Activated CD4-positive, CD25-positive, alpha-beta regulatory T cell (primary cell): ENCODE measurements at places on chromosomes 11 and 22.

DNA sequence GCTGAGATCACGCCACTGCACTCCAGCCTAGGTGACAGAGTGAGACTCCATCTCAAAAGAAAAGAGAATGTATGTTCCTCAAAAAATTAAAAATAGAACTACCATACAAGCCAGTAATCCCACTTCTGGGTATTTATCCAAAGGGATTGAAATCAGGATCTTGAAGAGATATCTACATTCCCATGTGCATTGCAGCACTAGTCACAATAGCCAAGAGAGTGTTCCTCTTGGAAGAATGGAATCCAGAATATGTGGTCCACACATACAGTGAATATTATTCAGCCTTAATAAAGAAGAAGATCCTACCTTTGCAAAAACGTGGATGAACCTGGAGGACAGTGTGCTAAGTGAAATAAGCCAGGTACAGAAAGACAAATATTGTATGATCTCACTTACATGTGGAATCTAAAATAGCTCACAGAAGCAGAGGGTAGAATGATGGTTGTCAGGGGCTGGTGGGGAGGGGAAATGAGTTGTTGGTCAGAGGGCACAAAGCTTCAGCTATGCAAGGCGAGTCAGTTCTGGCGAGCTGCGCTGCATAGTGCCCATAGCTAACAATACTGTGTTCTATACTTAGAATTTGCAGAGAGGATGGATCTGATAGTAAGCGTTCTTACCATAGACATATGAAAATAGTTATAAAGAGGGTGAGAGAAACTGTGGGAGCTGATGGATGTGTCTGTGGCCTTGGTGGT lies 32.1 kb downstream of the GRIK4 start:
- no peak for DNase-seq

DNA sequence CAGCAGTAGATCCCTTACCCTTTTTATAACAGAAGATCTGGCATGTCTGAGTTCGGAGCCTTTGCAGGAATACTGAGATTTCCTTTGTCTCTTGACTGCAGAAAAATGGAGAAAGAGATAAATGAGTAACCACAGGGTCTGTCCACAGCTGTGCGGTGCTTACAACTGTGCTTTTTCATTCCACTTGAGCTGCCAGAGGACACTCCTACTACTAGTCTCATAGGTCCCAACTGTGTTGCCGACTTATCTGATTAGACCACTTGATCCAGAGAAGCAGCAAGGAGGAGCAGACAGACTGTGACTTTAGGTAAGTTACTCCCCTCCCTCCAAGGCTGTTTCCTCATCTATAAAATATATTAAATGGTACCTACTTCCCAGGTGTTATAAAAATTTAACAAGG lies 17.5 kb downstream of the FAM227A start:
- no peak for DNase-seq

DNA sequence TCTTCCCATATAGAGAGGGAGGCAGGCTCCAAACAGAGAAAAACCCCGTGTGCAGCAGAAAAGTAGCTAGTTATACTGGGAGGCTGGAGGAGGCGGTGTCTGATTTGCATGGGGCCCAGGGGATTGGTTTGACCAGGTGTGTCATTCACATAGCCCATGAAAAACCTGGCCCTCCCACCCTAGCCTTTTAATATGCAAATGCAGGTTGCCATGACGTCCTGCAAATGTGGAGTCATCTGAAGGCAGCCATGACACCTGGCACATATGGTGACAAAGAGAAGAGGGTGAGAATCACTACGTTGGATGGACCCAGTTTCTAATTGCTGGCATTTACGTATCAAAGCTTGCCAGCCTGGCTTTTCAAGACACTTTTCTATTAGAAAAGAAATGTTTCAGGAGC lies 57.8 kb downstream of the FAM181B start:
- DNase-seq: no peak

DNA sequence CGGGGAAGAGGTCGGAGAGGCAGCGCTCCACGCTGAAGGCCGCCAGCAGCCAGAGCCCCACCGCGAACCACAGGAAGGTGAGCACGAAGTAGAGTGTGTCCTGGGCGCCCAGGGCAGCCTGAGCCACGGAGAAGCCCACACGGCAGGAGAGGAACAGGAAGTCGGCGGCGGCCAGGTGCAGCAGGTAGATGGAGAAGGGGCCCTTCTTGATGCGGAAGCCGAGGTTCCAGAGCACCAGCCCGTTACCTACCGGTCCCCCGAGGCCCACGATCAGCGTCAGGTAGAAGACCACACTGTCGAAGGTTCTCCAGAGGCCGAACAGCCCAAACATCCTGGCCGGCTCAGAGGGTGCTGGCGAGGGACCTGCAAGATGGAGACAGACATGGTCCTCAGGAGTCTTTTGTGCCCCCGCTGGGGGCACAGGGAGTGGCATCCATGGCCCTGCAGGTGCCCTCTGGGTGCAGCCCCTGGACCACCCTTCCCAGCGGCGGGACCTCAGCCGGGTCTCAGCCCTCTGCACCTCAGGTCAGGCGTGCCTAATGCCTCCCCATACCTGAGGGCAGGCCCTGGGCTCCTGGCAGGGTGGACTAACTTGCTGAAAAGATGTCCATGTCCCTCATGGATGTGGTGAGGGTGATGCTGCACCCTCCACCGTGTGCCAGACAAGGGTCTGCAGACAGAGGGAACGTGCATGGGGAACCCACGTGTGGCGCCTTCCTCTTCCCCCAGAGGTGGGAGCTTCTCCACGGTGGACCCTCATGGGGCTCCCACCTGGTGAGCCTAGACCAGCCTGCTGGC lies at the start of gene MRGPRG:
MRGPRG (minus strand) TSS at position 331 of the 798 bp plus-strand sequence; CDS start at position 331, 0 bp downstream.
- DNase-seq: no peak

DNA sequence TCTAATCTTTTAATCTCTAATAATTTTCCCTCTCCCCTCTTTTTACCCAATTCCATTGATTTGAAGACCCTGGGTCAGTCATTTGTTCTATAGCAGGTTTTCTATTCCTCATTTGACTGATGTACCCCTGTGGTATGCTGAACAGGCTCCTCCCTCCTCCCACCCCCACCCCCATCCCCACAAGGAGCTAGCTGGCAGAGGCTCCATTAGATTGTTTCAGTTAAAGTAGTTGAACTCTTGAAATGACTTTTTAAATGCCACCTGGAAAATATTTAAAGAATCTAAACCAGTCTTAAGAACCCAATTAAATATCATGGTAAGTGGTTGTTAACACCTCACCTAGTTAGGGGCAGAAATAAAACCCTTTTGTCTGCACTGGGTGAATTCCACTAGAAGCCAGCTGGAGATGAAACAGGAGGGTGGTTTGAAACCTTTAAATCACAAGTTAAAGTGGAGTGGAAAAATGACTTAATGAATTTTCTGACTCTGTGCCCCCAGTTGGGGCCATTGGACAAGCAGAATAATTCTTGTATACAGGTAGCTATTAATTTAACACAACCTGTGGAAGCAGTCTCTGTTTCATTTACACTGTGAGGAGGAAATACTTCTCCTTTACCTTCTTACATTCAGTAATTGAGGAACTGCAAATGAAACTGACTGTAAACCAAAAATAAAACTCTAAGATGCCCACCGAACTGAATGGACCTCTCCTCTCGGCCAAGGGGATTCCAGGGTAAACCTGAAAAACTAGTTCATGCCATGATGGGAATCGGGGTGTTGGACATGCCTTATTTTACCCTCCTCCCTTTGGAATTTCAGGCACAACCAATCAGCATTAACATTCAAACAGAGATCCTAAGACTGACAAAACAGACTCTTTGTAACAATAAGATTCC lies 30.7 kb downstream of the PRR5L start:
- DNase-seq: no peak

DNA sequence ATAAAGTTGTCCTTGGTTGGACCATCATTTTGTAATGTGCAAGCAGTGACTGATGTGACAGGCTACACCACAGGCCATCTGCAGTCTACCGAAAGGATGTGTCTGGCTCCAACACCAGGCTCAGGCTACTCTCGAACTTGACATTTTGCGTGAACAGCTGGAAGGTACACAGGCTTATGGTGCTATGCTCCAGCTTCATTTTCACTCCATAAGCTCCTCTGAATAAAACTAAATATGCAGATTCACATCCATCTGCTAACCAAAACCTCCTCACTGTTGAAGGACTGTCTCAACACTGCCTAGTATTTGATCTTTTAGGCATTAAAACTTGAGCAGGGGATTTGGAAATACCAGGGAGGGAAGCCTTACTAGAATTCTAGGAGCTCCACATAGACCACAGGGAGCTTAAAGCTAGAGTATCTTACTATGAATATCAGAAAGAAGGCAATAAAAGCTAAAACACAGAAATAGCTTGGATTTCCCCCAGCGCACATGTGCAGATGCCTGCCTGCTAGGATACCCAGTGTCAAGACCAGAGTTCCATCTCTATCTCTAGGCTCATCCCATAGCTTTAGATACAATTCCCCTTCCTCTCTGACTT lies 383.9 kb upstream of the FAT3 start:
- no peak for DNase-seq

DNA sequence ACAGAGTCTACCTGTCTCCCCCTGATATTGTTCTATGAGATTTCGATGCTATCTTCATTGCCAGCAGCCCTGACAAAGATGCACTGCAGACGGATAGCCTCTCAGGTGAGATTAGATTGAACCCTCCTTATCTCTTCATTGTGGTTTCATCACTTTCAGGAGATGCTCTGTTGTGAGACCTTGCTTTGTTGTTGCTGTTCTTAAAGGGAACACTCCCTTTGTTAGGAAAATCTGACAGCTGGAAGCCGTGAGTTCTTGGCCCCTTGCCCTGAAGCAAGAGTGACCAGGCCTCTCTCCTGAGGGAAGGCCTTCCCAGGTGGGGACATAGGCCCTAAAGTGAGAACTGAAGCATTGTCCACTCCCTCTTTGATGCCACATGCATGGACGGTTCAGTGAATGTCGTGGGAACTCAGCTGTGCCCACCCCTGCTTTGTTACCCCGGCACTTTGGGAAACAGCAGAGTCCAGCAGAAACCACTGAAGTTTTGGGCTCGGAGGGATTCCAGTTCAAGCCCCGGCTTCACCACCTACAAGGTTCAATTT lies 976.1 kb downstream of the TBC1D22A start:
- no peak for DNase-seq

- no peak for DNase-seq
Observed at GRCh38 chr11:65130631-65131416, 3.5 kb downstream of the SYVN1 start.

GRCh38 chr11:118746988-118747585 lies 43.9 kb downstream of the DDX6 start:
- no peak for DNase-seq

GRCh38 chr22:43222987-43223386 lies 36.1 kb upstream of the TTLL12 start:
- DNase-seq: no peak

DNA sequence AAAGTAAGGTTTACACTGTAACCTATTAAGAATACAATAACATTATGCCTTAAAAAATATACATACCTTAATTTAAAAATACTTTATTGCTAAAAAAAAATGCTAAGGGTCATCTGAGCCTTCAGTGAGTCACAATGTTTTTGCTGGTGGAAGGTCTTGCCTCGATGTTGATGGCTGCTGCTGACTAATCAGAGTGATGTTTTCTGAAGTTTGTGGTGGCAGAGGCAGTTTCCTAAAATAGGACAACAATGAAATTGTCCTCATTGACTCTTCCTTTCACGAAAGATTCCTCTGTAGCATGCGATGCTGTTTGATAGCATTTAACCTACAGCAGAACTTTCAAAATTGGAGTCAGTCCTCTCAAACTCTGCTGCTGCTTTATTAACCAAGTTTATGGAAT lies 97.6 kb downstream of the FAT3 start:
- DNase-seq: no peak

DNA sequence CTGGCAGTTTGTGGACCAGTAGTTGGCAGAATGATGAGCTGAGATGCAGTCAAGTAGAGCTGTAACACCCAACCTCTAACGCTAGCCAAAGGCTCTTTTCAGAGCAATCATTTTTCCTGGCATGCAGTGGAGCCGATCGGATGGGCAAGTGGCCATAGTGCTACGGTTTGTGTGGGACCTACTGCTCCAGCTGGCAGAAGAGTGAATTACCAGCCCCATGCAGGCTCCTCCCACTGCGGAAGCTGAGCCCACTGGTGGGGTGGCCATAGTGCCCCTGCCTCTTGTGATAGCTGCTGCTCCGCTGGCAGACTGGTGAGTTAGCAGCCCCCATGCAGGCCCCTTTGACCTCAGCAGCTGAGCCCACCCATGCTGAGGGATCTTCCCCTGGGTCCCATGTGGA lies 27.0 kb upstream of the SC5D start:
- DNase-seq: no peak

GRCh38 chr11:117002639-117003299 lies 95.5 kb downstream of the SIK3 start:
- no peak for DNase-seq

- no peak for DNase-seq
Observed at GRCh38 chr11:28459912-28460311, 351.7 kb downstream of the METTL15 start.

GRCh38 chr22:49872347-49872746 lies 18.7 kb downstream of the ZBED4 start:
- DNase-seq: no peak

GRCh38 chr11:2950825-2951224 lies 21.6 kb upstream of the PHLDA2 start:
- no peak for DNase-seq

- no peak for DNase-seq
Observed at GRCh38 chr11:13169709-13170108, 107.9 kb upstream of the BMAL1 start.
